CD4-positive, alpha-beta T cell (primary cell): ENCODE measurements at places on chromosomes 11 and 22.

DNA sequence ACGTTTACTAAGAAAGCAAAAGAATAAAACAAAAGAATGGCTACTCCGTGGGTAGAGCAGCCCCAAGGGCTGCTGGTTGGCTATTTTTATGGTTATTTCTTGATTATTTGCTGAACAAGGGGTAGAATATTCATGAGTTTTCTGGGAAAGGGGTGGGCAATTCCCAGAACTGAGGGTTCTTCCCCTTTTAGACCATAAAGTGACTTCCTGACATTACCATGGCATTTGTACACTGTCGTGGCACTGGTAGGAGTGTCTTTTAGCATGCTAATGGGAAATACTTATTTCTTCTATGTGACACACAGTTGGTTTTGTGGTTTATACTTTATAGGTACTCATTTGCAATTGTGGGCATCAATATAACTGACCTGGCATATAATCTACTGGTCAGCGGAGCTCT, 56.3 kb downstream of the SLN start:
- DNase-seq, result no peak

- peak; percentile 72 for DNase-seq
These were observed 85.5 kb downstream of the ST3GAL4 start for GRCh38 chr11:126440792-126441514.

- DNase-seq, result no peak
These were observed 63.7 kb upstream of the HORMAD2 start for GRCh38 chr22:30016596-30016995.

DNA sequence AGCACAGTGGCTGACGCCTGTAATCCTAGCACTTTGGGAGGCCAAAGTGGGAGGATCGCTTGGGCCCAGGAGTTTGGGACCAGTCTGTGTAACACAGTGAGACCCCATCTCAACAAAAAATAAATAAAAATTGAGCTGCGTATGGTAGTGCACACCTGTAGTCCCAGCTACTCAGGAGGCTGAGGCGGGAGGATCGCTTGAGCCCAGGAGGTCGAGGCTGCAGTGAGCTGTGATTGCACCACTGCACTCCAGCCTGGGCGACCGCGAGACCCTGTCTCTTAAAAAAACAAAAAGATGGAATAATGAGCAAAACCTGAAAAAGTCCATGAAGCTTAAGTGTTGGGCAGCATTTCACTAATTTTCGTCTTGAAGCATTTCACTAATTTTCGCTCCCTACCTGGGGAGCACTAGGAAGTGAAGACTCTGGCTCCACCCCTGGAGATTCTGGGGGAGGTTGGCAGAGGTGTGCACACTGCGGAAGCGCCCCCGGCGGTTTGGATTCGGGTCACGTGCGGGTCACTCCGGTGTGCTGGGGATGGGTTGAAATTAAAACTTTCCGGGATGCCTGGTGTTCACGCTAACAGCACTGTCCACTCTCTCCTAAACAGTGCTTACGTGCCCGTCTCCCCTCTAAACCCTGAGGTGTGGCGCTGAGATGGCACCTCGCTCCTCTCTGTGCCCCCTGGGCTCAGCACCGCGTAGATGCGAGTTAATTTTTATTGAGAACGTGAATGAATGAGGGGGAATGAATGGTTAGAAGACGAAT, 906 bp upstream of the NAA40 start:
- no peak for DNase-seq

DNA sequence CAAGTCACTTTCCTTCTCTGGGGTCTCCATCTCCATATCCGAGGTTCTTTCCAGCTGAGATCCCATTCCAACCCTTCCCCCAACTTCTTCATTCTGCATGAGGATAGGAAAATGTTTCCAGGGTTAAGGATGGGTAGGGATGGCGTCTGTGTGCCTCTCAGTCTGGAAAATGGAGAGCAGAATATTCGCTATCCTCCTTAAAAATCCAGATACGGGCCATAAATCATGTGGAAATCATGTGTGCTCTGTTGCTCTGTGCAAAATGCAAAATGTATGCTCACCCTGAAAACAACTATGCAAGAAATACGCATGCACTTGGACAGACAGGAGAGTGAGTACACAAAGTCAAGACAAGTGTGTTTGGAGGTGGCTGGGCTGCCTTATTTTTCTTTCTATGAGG, 3.2 kb downstream of the CREB3L1 start:
- DNase-seq, result no peak

- DNase-seq, result no peak
These were observed 32.8 kb downstream of the FAM227A start for GRCh38 chr22:38623351-38623750.

- no peak for DNase-seq
These were observed 60.2 kb downstream of the NTM start for GRCh38 chr11:131430473-131431208.

GRCh38 chr11:122159173-122159721, 43.2 kb upstream of the BLID start:
- no peak for DNase-seq

- DNase-seq, result no peak
These were observed 340.0 kb downstream of the SHANK2 start for GRCh38 chr11:70912226-70912840.

- no peak for DNase-seq
These were observed 29.9 kb downstream of the PIWIL3 start for GRCh38 chr22:24744638-24745037.

GRCh38 chr22:50292643-50293440, 14.6 kb downstream of the PLXNB2 start:
- no peak for DNase-seq

DNA sequence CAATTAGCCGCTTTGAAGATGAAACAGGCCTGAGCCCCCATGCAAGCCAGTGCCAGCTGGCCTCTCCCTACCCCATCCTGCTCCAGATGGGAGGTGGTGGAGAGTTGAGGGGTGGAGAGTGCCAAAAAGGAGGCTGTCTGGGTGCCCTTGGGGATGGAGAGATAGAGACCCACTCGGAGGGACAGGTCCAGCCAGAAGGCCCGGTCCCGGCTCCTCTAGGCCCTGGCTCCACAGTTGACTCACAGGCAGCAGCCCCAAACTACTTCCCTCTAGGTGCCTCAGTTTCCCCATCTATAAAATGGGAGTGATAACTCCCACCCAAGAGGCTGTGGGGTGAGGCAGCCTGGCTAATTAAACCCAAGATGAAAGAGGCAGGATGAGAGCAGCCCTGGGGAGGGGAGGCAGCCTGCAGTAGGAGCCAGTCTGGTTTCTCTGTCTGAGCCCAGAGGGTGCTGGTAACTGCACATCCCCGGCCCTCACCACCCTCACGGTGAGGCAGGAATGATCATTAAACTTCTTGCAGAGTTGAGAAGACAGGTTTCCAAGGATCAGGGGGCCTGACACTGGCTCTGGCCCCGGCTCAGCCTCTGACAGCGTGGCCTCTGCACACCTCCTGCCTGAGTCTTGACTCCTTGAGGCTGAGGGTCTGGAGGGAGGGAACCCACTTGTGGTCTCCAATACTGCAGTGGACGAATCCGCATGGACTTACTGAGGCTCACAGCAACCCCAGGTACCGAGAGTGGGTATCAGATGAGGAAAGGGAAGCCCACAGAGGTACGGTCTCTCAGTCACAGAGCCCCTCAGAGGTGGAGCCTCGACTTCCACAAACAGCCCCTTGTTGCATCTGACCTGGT, 1.4 kb upstream of the AP5B1 start:
- DNase-seq, result no peak

GRCh38 chr11:114625294-114625693, 29.7 kb upstream of the NXPE4 start:
- DNase-seq, result no peak

- DNase-seq, result no peak
These were observed 45.4 kb downstream of the IGF2 start for GRCh38 chr11:2093575-2094353.

- no peak for DNase-seq
These were observed 26.2 kb downstream of the MCM5 start for GRCh38 chr22:35425971-35426800.

- no peak for DNase-seq
These were observed 2245.0 kb upstream of the RAG2 start for GRCh38 chr11:38842991-38843390.

DNA sequence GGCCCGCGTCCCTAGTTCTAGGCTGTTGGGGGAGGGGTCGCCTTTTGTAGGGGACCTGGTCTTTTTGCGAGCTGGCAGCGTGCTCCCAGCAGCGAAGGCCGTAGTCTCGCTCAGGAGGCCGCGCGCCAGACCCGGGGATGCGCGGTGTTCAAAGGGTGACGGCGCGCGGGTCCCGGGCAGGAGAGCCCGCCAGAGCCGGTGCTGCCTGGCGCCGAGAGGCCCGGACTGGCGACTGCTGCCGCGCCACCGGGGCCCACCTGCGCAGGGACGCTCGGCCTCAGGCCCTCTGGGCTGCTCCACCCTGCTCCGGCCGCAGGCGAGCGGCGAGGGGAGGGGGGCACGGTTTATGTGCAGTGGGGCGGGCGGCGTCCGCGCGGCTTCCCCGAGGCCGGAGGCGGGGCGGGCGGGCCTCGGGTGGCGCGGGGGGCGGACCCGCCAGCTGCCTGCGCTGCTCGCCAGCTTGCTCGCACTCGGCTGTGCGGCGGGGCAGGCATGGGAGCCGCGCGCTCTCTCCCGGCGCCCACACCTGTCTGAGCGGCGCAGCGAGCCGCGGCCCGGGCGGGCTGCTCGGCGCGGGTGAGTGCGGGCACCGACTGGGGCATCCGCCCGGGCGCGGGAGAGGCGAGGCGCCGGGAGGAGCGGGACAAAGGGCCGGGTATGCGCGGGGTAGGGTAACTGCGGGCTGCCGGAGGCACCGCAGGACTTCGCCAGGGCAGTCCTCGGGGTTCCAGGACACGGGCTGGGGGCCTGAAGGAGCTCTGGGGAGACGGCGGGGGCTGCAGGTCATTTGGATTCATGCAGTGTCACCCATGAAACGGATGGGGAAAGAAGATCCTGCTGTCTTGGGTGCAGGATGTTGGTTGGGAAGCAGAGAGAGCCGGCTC, at the start of gene PRSS23:
Gene PRSS23 (plus strand): TSS at position 467 of the 884 bp plus-strand sequence. CDS start 7,102 bp downstream, outside the sequence.
- no peak for DNase-seq

- DNase-seq, result no peak
These were observed 200.9 kb downstream of the AASDHPPT start for GRCh38 chr11:106278391-106278790.

DNA sequence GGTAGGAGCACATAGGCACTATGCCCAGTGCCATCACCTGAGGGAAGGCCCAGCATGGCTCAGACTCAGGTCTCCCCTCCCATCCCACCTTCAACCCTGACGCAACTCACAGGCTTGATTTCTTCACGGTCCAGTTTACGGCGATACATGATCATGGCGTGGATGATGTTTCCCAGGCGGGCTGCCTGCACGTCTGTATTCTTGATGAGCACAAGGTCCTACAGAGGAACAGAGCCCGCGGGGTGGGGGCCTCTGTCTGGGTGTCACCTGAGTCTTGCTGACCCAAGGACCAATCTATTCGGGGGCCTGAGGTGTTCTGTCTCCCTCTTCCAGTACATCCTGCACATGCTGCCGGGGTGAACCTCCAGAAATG, 3.9 kb downstream of the CPT1B start:
- DNase-seq, result no peak

- no peak for DNase-seq
These were observed 41.9 kb downstream of the CEP164 start for GRCh38 chr11:117369534-117369933.

DNA sequence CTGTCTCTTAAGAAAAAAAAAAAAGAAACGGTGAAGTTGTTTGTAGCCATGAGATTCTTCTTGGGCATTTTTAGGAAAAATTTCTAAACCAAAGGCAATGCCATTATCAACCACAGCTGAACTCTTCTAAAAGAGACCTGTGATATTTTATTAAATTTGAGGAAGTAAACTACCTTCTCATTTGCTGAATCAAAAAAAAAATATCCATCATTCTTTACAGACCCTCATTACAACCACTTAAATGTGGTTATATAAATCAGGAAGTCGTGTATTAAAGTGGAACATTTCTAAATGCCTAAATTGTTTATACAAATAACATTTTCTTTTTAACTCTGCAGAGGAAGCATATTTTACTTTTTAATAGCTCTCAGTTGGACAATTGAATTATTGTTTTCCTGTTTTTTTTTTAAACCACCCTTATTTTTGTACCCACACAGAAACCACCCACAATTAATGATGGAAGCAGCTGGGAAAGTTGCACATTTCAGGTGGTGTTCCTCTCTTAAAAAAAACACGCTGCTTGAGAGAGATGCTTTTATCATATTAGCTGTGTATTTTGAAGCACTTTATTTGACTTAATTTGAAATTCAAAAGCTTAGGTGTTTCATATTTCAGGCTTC, 91.2 kb downstream of the ARHGAP42 start:
- no peak for DNase-seq

GRCh38 chr22:24460418-24461089, 33.2 kb downstream of the ADORA2A start:
- no peak for DNase-seq

DNA sequence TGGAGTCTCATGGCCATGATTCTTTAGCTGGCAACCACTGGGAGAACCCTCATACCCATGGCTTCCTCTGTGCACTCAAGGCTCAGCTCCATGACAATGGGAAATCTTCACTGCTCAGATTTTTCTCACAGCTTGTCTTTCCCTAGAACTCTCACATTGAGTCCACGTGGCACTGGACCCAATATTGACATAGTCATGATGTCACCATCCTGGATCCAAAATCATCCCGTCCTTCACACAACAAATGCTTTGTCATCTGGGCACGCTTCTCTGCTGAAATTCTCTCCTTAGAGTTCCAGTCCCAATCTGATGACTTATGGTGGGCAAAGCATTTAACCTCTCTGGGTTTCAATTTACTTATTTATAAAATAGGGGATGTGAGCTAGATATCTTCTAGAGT, 37.7 kb upstream of the CD44 start:
- DNase-seq, result no peak

- no peak for DNase-seq
These were observed 44.1 kb downstream of the CHORDC1 start for GRCh38 chr11:90178751-90179150.

- no peak for DNase-seq
These were observed 50.3 kb downstream of the TEAD1 start for GRCh38 chr11:12724301-12725054.

GRCh38 chr11:65506290-65506771, 7.5 kb downstream of the MALAT1 start:
- no peak for DNase-seq

GRCh38 chr22:46125816-46126765, 24.2 kb upstream of the PPARA start:
- DNase-seq, result no peak

- DNase-seq, result no peak
These were observed 42.8 kb downstream of the REXO2 start for GRCh38 chr11:114482114-114482513.

DNA sequence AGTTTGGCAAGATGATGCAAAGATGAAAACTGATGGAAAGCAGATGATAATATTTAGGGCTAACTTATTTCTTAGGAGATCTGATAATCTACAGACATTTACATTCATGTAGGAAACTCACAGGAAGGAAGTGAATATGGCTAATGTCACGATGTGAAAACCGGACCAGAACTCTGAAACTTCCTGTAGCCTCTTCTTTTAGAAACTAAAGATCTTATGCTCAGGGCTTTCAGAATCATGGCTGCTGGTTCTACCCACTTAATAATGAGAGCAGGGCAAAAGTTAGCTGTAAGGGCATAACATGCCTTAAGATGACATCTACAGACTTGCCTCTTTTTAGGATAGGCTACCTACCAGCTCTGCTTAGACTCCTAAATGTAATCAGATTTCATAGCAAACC, 15.2 kb downstream of the CPSF7 start:
- no peak for DNase-seq
